Fibroblast of skin of left biceps (primary cell): ENCODE measurements at places on chromosomes 1 and 21.

DNA sequence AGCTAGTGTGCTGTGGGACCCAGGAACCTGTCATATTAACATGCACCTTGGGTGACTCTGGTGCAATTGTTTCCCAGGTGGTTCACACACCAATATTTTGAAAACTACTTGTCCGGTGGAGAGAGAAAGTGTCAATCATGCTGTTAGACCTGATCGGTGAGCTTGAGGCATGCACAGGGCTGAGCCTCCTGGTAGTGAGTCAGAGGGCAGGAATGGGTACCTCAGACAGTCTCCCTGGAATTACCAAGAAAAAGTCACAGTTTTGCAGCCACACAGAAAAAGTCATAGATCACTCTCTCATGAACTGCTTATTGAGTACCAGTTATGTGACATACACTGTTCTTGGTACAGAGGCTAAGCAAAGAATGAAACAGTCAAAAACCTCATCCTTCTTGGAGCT, 140.1 kb upstream of the NFIA start:
- DNase-seq = no peak

GRCh38 chr1:245200146-245200545, 45.4 kb downstream of the KIF26B start:
- no peak for DNase-seq

- peak; percentile 2 for DNase-seq
Measured at GRCh38 chr1:63316984-63317816, 5.2 kb upstream of the FOXD3 start.

DNA sequence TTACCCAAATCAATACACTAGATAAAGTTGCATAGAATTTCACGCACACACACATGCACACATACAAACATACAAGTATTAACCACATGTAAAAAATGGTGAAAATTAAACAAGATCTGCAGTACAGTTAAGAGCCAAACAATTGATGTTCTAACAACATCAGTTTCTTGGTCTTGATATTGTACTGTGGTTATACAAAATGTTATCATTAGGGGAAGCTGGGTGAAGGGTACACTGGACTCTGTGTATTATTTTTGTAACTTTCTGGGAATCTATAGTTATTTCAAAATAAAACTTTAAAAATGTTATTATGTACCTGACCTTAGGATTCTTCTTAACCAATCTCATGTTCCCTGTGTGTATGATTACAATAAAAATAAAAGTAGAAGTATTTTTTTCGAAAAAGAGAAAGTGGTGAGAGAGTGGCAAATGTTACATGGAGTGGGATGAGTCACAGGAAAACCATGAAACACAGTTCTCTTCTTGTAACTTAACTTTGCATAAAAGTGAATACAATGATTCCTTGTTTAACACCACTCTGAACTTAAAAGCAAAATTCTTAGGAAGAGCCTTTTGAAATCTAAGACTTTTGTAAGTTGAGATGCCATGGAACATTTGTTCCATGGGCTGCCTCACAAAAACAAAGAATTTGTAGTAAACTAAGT, 101.6 kb upstream of the RUNX1 start:
- no peak for DNase-seq

- DNase-seq = no peak
Measured at GRCh38 chr1:198638894-198639635, at the start of gene PTPRC. TSS of gene PTPRC (plus strand) at chr1:198639040. CDS start at chr1:198639269, 229 bp downstream.

- no peak for DNase-seq
Measured at GRCh38 chr1:156012051-156012817, 8.5 kb downstream of the SSR2 start.
